GM12864 (cell line): ENCODE measurements at places on chromosomes 3 and 15.

DNA sequence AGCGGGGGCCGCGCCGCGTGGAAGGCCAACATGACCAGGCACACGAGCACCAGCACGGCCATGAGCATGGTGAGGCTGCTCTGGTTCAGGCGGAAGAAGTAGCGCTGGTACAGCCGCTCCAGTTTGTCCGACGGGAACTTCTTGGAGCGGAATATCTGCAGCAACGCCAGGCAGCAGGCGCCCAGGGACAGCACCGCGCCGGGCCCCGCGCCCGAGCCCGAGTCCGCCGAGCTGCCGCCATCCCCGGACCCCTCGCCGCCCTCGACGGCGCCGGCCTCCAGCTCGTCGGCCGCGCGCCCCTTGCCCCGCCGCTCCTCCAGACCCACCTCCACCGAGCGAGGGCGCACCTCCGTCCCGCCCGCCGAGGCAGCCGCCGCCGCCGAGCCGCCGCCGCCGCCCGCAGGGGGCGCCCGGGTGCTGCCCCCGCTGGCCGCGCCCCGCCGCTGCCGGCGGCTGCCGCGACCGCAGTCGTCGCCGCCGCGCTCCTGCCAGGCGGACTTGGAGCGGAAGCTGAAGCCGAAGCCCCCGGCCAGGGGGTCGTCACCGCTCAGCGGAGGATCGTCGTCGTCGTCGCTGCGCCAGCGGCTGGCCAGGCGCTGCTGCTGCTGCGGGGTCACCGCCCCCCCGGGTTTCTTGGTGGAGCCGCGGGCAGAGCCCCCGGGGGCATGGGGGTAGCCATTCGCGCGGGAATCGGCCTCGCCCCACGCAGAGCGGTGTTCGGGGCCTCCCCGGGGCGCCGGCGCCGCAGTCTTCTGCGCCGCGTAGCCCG, 957 bp downstream of the ADCY5 start:
- DNase-seq, result no peak

- DNase-seq, result no peak
Observed at GRCh38 chr3:45398178-45398577, 9.8 kb downstream of the LARS2 start.

DNA sequence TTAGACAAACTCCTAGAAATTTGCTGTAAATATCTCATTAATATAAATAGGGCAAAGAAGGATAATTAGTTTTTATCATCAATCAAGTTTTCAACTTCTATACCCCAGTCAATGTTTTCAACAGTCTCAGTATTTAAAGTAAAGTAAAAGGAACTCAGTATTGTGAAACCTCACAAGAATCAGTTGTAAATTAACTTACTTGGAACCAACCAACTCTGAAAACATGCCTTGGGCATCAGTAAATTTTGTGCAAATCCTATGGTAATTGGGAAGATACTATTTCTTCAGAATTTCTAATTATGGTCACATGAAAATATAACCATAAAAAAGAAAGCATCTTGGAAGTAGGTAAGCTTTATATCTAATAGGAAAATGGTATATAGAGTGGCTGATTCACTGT, 1139.0 kb downstream of the TUSC7 start:
- DNase-seq, result no peak

- no peak for DNase-seq
Observed at GRCh38 chr15:65277015-65277414, 9.7 kb downstream of the PARP16 start.

- no peak for DNase-seq
Observed at GRCh38 chr3:17431004-17431403, 311.4 kb downstream of the TBC1D5 start.

- no peak for DNase-seq
Observed at GRCh38 chr3:31402117-31402516, 130.6 kb upstream of the STT3B start.

GRCh38 chr15:39238443-39238842, 342.4 kb upstream of the THBS1 start:
- DNase-seq, result no peak

DNA sequence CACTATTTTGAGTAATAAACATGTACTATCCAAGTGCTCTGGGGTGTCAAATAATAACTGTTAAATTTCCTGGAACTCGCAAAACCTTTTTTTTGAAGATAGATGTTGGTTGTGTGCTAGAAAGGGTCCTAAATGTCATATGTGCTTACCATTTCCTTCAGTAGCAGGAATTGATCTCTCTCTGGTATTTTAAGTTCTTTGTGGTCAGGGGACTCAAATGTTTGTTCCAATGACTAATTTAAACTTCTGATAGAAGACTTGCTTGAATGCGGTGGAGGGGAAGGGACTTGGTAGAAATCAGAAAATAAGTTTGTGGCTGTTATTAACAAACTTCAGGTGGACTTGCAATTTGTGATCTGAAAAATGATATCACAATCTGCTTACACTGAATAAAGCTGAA, 26.8 kb downstream of the ARIH2 start:
- DNase-seq, result no peak
